Stimulated activated CD8-positive, alpha-beta memory T cell treated with anti-CD3 and anti-CD28 coated beads, Interleukin-7, amount 100 ng/mL, for 1 hour (primary cell): ENCODE measurements at places on chromosomes 5 and 9.

- no peak for DNase-seq
Measured at GRCh38 chr5:76380346-76381066, 22.6 kb upstream of the IQGAP2 start.

GRCh38 chr5:133930061-133930812 lies 38.2 kb downstream of the C5orf15 start:
- DNase-seq = peak; percentile 11

GRCh38 chr9:87499424-87500017 lies 1.9 kb downstream of the DAPK1 start:
- DNase-seq = no peak

DNA sequence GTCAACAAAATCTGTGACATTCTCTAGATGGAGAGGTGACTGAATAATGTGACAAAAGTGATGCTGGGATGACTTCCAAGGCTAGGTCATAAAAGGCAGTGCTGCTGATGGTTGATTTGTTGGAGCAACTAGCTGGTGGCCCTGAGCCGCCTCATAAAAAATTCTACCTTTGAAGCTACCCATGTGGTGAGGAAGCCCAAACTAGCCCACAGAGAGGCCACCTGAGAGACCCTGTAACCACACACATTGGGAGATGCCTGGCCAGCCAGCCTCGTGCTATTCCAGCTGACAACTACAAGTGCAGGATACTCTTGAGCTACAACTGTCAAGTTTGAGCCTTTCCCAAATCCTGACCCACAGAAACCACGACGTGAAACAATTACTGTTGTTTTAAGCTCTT lies 22.7 kb downstream of the CLTA start:
- DNase-seq = no peak

DNA sequence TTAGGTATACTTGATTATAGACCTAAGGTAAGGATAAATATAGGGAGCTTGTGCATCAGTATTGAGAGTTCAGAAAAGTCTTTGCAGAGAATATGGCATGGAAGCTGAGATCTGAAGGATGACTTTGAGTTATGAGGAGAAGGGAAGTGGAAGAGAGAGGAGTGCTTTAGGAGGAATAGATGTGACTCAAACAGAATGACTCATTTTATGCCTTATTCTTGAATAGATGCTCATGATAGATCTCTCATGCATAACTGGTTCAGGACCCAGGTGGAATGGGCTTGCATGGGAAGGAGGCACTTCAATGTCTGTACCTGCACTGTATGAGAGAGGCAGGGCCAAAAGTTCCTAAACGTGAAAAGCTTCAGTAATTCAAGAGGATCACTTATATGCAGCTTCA lies 103.3 kb downstream of the CWC27 start:
- DNase-seq = no peak

GRCh38 chr9:127452691-127453090 lies 1.4 kb downstream of the LRSAM1 start:
- DNase-seq = no peak

DNA sequence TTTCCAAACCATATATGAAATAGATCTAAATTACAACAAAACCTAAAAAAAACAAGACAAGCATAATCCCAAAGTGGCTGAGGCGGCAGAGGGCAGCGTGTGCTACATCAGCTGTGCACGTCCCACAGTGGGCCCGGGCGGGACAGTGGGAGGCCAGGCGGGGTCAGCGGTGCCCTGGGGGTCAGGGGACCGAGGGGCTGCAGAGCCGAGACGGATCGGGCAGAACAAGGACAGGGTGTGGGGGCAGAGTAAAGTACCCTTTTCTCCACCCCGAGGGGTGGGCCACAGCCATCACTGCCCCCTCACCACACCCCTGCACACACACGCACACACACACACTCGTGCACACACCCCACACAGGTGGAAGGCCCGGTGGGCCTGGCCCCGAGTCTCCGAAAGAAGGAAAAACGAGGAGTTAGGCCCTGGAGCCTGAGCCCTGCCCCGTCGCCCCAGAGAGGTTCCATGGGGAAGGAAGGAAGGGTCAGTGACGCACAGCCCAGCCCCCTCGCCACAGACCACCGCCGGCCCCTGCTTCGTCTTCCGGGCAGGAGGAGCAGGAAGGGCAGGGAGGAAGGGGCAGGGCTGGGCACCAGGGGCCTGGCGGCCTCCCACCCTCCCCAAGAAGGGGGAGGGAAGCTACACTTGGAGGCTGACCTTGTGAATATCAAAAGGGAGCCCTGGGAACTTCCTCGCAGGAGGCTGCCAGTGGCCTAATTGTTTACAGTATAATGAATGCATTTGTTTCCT lies 49.6 kb upstream of the UBAC1 start:
- DNase-seq = no peak

GRCh38 chr5:133251296-133252132 lies 199.7 kb downstream of the HSPA4 start:
- DNase-seq = no peak

GRCh38 chr5:66839636-66840185 lies 243.5 kb downstream of the MAST4 start:
- no peak for DNase-seq

- DNase-seq = no peak
Measured at GRCh38 chr5:136174021-136174659, 18.8 kb downstream of the SMIM32 start.

- no peak for DNase-seq
Measured at GRCh38 chr5:167029488-167029887, 1262.0 kb upstream of the WWC1 start.

- no peak for DNase-seq
Measured at GRCh38 chr5:83011985-83012384, 65.2 kb downstream of the TMEM167A start.

- DNase-seq = no peak
Measured at GRCh38 chr9:97659771-97660170, 26.1 kb downstream of the NCBP1 start.

DNA sequence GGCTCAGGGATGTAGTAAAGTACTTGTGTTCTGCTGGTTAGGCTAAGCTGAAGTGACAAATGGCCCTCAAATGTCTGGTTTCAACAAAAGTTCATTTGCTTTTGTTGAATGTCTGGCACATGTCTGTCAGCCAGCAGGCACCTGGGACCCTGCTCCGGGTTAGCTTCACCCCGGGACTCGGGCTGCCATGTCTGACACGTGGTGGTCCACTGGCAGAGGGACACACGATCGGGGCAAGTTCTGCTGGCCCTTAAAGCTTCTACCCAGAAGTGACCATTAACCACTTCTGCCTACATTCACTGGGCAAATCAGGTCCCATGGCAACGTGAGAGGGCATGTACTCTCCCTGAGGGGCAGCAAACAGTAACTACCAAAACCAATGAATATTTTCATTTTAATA lies 23.8 kb downstream of the POLR1E start:
- no peak for DNase-seq

DNA sequence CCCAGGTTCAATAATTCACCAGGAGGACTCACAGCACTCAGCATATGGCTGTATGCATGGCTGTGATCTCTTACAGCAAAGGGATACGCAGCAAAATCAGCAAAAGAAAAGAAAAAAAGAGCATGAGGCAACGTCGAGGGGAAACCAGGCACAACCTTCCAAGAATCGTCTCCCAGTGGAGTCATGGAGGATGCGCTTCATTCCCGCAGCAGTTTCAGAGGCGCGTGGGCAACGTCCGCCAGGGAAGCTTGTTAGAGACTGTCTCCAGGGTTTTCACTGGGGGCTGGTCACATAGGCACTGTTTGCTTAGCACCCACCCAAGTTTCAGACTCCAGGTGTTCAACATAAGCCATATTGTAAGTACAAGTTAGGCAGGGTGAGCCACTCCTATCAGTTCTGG lies 44.6 kb downstream of the NSG2 start:
- DNase-seq = no peak

- no peak for DNase-seq
Measured at GRCh38 chr5:23367874-23368273, 139.5 kb upstream of the PRDM9 start.

DNA sequence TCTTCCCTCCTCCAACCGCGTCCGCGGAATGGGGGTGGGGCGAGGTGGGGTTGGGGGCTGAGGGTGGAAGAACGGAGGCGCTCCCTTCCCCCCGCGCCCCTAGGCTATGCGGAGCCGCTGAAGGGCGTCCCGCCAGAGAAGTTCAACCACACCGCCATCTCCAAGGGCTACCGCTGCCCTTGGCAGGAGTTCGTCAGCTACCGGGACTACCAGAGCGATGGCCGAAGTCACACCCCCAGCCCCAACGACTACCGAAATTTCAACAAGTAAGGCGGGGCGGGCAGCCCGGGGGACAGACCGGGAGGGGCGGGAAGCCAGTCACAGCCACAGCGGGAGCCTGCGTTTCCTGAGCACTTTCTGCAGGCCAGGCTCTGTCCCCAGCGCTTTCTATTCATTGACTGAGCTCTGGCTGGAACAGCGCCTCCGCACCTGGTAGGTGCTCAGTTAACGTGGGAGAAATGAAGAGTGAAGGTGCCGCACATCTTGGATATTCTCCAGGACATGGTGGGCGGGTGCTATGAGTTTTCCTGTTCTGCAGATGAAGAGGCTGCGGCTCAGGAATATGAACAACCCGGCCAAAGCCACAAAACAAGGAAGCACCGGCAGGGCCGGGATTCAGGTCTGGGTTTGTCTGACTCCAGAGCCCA lies 11.3 kb downstream of the MYOZ3 start:
- no peak for DNase-seq

- no peak for DNase-seq
Measured at GRCh38 chr9:79570448-79571308, 1.1 kb upstream of the TLE4 start.

- no peak for DNase-seq
Measured at GRCh38 chr9:14530366-14530765, 162.9 kb downstream of the ZDHHC21 start.

GRCh38 chr5:138632900-138633489 lies 57.8 kb upstream of the HSPA9 start:
- DNase-seq = no peak
